Adipocyte (in vitro differentiated cells): ENCODE measurements at places on chromosomes 12 and 14.

DNA sequence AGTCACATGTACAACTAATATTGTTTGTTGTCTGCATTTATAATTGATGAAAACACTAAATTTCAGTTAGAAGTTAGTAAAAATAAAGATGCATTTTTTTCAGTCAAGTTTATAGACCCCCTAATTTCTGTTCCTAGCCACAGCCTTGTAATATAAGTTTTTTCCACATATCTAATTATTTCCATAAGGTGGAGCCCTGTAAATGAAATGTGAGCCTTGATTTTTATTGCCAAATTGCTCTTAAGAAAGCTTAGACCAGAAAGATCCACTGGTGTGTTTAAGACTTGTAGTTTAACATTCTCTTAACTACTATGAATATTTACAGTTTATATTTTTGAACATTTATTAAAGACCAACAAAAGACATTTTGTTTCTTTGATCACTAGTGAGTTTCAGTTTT is 322.1 kb upstream of the RGS6 start:
- peak; percentile 77 for DNase-seq

DNA sequence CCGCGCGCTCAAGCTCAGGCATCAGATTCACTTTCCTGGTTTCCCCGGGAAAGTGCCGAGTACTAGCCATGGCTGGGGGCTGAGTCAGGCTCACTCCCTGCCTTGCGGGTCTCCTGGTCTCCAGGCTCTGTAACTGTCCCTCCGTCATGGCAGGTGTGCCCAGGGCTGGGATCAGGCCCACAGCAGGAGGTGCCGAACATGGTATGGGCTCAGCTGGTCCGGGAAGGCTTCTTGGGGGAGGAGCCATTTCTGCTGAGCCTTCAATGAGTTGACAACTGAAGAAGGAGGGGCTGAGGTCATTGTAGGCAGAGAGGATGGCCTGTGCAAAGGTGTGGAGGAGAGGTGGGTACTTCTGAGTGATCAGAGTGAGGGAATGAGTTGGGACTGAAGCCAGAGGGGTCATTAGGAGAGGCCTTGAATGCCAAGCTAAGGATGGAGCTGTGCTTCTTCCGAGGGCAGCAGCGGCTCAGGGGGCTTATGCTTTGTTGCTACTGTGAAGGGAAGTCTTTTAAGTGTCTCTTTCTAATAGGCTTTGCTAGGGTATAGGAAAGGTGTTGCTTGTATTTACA is 769 bp downstream of the EXOC3L4 start:
- DNase-seq: no peak

- DNase-seq: no peak
Observed at GRCh38 chr12:118751355-118751754, 230.0 kb upstream of the SRRM4 start.

DNA sequence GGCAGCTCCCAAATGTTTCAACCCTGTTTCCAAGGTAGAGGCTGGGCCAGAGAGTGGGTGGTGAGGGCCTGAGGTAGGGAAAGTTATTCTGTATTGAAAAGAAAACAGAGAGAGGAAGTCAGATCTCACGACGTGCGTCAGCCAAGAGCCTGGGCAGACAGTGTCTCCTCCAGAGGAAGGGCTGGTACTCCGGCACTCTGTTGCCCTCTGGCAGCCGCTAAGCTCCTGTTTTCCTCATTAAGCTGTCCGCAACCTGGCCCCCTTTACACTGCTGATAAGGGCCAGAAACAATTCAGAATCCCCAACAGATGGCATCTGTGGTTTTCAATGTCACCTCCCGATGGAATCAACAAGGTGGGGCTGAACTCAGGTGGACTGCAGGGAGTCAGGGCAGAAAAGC is 26.0 kb upstream of the LTBP2 start:
- no peak for DNase-seq

DNA sequence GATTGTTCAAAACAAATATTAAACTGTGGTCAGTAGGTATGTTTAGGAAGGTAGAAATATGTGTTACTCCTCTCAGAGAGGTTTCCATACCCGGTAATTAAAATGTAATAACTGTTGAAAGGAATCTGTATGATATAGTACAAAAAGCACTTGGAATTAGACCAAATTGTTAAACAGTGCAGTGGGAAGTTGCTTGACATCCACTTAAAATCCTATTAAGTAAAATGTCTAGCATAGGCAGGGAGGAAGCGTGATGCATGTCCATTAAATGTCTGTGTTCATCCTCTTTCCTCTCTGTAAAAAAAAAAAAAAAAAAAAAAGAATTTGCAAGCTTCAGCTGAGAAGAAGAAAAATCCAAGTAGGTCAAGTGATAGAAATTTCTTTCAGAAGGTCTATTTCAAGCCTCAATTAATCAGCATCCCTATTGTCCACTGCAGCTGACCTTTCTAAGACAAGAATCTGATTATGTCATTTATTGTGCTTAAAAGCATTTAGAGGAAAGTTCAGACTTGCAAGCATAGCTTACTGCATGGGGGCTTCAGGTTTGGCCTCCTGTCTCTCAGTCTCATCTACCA is 265.6 kb upstream of the RGS6 start:
- no peak for DNase-seq

DNA sequence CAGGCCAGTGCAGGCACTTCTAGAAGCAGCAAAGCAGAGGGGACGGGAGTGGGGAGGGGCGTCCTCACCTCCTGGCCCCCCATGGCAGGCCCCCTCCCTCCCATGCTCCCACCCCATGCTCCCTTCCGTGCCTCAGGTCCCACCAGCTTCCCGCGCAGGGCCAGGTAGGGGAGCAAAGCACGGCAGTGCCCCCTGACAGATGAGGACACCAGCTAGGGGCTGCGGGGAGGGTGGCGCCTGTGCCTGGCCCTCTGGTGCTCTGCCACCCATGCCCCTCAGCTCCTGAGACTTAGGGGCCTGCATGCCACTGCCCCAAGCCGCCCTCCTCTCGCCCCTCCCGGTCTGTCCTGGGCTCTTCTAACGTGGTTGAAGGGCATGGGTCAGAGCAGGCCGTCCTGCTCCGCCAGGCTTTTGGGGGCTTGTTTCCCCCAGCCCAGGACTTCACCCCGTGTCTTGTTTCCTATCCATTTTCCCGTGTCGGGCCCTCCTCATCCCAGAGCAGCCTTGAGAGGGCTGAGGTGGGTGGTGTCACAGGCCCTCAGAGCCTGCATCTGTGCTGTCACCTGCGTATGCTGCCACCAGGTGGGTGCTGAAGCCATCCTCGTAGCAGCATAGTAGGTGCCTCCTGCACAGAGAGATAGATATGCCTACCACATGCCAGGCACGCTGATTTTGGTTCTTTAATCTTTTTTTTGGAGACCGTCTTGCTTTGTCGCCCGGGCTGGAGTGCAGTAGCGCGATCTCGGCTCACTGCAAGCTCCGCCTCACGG is 10.2 kb downstream of the TRMT61A start:
- DNase-seq: no peak

- DNase-seq: no peak
Observed at GRCh38 chr14:98278800-98279199, 993.2 kb downstream of the BCL11B start.

- DNase-seq: no peak
Observed at GRCh38 chr12:88243982-88244381, 101.9 kb downstream of the TMTC3 start.

- no peak for DNase-seq
Observed at GRCh38 chr14:104656014-104656714, 33.3 kb upstream of the INF2 start.

- no peak for DNase-seq
Observed at GRCh38 chr14:75289840-75290388, 11.3 kb downstream of the FOS start.

DNA sequence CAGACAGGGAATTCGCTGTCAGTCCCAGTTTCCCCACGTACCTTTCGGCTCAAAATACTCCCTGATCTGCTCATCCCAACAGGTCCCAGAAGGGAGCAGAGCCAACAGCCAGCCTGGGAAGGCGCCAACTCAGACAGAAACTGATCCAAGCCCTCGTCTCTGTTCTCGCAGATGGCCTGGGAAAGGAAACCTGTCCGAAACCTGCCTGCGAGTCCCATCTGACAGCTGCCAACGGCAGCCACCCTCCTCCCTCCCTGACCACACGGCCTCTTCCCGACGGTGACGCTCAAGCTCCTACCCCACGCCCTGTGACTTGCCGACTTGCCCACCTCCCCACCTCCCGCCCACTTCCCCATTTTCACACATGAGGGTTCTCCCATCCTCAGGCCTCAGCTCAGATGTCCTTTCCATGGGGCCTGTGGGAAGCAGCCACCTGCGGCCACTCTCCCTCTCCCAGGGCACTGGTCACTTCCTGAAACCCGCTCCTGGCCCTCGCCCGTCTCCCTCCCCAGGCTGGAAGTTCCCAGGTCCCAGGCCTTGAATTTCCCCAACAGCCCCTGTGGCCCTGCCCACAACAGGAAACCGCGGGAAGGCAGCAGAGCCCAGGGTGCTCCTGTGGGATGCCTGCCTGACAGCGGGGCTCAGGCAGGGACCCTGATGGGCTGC is 60.9 kb upstream of the FBRSL1 start:
- DNase-seq: no peak

DNA sequence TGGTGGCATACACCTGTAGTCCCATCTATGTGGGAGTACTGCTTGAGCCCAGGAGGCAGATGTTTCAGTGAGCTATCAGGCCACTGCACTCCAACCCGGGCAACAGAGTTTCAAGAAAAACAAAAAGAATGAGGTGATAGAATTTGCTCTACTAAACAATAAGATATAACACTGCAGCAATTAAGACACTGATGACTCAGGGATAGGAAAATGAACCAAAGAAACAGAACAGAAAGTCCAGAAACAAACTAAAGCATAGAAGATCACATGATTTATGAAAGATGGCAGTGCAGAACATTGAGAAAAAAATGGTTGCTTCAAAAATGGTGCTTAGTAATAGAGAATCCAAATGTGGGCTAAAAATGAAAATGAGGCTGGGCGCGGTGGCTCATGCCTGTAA is 65.2 kb upstream of the AP4S1 start:
- DNase-seq: no peak

DNA sequence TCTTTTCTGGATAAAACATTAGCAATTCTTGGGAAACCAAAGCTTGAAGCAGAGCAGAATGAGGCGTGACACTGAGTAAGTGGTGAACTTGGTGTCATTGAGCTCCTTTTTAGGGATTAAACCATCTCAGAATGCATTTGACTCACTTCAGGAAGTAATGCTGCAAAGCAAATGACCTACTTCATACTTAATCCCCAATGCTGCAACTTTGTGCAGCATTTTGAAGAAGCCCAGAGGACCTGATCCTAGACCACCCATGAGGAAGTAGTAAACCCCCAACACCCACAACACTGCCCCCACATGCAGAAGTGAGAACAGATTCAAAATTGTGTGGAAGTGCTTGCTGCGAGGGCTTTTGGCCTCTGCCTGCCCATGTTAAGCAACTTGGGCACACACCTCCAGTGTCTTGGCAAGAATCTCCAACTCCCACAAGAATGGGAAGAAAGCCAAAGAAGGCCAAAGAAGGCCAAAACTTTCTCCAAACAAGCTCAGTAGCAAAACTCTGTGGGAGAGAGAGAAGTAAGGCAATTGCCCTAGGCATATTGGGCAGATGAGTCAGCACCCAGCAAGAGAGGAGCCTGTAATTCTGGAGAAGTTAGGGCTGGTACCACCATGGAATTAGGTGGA is 69.2 kb upstream of the ETV6 start:
- peak; percentile 88 for DNase-seq

DNA sequence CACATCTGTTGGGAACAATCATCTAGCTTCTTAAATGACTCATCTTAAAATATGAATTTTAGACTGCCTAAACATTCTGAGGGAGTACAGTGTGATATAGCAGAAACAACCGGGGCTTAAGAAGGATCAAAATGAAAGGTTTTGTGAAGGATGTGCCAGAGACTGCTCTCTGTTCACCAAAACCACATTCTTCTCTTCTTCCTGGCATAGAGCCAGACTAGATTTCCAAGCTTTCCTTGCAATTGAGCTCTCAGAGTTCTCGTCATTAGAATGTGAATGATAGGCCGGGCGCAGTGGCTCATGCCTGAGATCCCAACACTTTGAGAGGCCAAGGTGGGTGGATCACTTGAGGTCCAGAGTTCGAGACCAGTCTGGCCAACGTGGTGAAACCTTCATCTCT is 94.5 kb downstream of the LRRIQ1 start:
- peak; percentile 33 for DNase-seq

DNA sequence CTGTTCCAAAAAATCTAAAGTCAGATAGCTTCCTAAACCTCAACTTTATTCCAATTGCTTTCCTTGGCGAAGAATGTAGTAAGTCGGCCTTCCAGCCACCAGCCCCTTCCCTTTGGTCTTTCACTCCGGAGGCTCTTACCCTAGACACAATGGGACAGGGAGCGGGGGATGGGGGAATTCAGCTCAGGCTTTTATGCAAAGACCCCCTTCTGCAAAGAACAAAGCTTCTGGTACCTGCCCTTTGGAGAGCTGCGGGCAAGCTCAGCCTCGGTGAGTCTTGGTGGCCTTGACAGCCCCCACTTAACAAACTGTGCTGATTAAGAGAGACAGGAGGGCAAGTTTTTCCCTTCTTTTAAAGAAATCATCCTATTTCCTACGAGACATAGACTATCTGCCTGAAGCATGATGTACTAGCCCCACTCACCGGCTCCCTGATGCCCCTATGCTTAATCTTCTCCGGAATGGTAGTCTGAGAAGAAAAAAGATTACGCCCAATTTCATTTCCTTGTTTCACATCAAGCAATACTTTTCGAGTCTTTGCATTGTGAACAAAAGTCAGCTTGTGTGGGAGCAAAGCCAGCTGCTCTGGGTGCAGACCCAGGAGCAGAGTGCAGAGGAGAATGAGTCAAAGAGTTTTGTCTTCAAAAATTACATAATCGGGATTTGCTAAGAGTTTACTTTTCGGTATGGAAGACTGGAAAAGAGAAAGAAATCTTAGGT is 1.5 kb upstream of the NANOG start:
- no peak for DNase-seq

- DNase-seq: peak; percentile 42
Observed at GRCh38 chr14:34502545-34503225, 36.8 kb downstream of the EAPP start.

DNA sequence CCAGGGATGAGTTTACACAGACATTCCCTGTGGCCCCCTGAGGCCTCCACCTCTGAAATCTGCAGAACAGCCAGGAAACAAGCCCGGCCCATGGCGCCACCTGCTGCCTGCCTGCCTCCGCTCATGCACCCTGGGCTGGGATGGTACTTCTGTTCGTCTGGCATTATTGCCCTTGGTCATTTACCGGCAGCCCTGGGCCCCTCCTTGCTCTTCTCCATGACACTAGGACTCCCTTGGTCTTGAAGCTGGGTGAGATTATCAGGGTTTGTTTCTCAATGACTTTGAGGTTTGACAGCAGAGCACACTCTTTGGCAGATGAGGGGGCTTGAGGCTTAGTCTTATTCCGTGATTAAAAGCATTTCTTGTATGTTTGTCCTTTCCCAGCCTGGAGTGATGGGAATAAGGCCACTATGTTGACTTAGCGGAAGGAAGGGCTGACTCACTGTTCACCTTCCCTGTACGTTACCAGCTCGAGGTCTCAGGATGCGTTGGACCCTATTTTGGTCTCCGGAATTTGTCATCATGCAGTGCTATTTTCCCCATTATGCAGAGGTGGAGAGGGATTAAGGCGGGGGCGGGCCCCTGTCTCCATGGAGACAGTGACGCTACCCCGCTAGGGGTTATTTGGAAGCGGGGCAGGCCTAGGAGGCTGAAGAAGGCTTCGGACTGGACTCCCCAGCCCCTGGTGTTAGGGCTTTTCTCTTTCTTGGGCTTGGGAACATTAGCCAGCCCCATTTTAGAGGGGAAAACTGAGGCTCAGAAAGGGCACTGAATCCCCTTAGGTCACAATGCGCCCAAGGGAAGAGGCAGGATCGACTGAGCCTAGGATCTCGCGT is 706 bp upstream of the PEX5 start:
- peak; percentile 81 for DNase-seq
